ENCODE measurements at places on chromosomes 7 and 10.

DNA sequence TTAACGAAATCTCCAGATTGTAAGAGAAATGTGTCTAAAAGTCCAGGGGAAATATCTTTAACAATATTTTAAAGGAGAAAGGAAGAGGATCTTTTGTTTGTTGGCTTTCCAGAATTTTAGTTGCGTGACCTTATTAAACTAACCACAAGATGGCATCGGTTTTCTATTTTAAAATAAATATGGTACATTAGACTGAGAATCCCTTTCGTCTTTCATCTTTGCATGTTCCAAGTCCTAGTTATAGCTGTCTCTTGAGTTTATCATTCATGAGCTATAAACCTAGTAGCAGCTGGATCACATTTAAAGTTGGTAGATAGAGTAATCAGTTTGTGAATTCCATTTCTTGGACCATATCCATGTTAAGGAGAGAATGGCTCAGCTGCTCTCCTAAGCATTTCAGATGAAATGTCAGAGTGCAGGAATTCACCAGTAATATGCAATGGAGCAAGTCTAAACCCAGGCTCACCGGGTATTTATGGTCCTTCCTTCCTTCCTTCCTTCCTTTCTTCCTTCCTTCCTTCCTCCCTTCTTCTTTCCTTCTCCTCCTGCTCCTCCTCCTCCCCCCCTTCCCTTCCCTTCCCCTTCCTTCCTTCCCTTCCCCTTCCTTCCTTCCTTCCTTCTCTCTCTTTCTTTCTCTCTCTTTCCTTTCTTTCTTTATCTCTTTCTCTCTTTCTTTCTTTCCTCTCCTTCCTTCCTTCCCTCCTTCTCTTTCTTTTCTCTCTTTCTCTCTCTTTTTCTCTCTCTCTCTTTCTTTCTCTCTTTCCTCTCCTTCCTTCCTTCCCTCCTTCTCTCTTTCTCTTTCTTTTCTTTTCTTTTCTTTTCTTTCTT, 57.8 kb upstream of the RAB18 start:
- DNase-seq: peak; percentile 16

DNA sequence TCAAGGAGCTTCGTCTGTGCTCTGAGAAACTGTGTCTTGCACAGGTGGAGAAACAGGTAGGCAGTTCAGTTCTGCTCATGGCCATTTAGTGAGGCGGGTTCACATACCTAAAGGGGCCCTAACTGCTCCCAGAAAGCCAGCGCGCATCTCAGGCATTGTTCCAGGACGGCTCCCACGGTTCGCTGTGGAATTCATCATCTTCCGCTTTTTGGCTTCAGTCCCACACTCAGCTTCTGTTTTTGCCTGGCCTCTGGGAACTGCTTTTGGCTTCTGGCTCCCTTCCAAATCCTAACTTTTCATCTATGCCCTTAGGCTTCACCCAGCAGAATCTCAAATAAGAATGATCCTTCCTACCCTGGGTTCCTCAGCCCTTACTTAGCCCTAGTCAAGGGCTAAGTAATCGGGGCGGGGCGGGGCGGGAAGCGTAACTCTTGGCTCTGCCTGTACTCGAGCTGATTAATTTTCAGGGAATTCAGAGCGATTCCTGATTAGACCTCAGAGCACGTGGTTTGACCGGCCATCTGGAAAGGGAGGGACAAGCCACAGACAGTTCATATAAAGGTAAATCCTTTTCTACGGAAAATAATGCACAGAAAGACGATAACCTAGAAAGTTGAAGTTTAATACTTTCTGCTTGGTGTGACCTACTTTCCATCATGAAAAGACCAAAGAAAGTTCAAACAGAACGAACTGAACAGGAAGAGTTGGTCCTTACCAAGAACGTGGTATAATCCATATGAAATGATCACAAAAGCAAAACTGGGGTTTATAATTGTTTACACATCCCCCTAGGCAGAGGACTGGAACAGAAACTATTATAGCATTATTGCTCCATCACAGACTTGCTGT, 105.7 kb downstream of the ST8SIA6 start:
- no peak for DNase-seq

GRCh38 chr7:37713613-37714012, 30.0 kb downstream of the GPR141 start:
- no peak for DNase-seq

- DNase-seq: peak; percentile 75
These were observed 75.7 kb upstream of the EFCAB10 start for GRCh38 chr7:105656922-105657521.

DNA sequence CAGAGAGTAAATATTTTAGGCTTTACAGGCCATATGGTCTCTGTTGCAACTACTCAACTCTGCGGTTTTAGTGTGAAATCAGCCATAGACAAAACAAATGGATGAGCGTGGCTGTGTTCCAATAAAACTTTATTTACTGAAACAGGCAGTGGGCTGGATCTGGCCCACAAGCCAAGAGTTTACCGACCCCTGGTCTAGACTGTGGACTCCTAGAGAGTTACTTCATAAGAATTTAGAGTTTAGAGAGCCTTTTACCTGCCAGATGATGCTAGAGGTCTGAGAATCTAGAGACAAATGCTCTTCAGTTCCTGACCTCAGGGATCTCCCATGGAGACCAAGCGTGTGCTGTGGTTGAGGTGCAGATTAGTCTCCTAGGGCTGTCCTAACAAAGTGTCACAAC, 174.8 kb downstream of the PTEN start:
- no peak for DNase-seq

DNA sequence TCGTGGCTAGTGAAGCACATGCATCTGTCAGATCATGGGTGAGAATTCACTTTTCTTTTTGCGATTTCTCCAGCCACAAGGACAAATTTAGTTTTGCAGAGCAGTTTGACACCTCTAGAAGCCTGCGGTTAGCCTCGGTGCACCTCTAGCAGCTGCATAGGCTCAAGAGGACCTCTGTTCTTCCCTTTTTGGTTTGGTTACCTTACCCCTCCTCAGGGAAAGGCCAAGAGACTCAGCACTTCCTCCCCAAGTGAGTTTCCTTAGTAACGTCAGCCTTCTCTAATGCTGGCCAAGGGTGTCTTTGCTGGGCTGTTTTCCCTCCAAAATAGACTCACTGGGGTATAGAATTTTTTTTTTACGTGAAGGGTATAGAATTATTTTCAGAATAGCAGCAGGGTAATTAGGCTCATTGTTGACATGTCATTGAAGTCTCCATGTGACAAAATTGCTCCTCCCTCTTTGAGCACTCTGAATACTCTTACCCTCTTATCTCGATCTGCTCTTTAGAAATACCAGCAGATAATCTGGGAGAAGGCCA, 97.8 kb downstream of the AUTS2 start:
- peak; percentile 17 for DNase-seq

GRCh38 chr10:124971276-124971675, 29.4 kb downstream of the ZRANB1 start:
- DNase-seq: no peak

DNA sequence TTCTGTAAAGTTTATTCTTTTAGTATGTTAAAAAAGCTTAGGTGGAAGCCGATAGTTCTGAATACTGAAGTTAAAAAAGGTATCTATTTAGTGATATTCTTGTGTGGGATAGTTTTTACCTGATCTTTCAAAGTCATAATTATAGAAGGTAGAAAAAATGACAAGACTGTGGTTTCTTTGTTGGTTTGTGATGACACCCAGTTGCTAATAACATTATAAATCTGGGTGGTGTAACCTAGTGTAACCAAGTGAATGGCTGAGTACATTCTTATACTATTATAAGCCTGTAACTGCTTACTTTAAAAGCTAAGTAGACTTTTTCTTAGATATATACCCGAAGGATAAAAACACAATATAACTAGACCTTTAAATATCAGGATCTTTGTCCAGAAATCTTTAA, 2.3 kb downstream of the CDK13 start:
- peak; percentile 37 for DNase-seq

GRCh38 chr7:28069388-28069787, 111.2 kb downstream of the JAZF1 start:
- DNase-seq: no peak

GRCh38 chr7:50735333-50735732, 47.4 kb downstream of the GRB10 start:
- no peak for DNase-seq

- peak; percentile 19 for DNase-seq
These were observed 631 bp downstream of the POR start for GRCh38 chr7:75915416-75916156.

- no peak for DNase-seq
These were observed 137.3 kb downstream of the SEMA3C start for GRCh38 chr7:80781561-80781979.

DNA sequence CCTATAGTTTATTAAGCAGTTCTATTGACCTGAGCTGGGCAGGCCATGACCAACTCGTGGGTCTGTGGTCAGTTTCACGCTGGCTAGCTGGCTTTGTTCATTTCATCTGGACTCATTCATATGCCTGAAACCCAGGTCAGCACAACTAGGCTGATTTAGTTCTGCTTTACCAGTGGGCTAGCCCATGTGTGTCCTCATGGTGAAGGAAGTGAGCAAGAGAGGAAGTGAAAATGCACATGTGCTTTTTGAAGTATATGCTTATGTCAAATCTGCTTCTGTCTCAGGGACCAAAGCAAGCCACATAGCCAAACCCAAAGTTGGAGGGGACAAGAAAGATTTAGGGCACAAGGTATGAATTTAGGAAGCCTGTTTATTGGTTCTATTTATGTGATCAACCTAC, 154.5 kb downstream of the RNF133 start:
- no peak for DNase-seq

DNA sequence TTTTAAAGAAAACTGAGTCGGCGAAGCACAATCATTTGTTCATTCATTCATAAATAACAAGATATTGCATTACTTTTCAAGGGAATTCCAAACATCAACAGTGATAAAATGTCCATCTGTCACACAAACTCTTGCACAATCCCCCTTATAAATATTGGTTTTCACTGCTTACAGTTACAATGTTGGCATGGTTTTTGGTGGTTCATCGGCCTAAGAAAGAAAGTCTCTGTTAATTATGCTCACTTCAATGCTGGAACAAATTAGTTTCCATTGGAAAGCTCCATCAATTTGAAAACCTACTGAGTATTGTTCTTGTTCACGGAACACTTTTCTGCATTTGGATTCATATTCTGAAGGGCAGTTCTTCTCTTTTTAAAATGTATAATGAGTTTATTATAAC, 188.5 kb downstream of the JAZF1 start:
- no peak for DNase-seq

GRCh38 chr7:1255080-1255816, 22.6 kb downstream of the UNCX start:
- DNase-seq: no peak

DNA sequence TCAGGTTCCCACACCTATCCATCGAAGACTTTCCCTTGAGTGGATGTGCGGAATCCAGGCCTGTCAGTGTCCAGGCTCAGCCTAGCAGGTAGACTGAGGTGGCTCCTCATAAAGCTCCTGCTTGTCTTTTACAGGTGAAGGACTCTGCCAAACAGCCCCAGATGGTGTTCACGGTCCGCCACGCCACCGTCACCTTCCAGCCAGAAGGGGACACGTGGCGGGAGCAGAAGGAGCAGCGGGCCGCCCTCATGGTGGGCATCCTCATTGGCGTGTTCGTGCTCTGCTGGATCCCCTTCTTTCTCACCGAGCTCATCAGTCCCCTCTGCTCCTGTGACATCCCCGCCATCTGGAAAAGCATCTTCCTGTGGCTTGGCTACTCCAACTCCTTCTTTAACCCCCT, 13.9 kb downstream of the HTR5A start:
- no peak for DNase-seq

Measured in activated CD4-positive, alpha-beta T cell treated with anti-CD3 and anti-CD28 coated beads, Interleukin-2, amount 50 U/mL, for 16 hours (primary cell).